ENCODE measurements at places on chromosomes 4 and X. TPM values are rescaled to one million over a fixed set of nuclear protein-coding genes. Genes with fewer than 3 reads are reported as not detected.

The MID2 gene
- 8.7 TPM for total RNA-seq

The TMEM154 gene
- total RNA-seq = 0.13 TPM

The GNRHR gene
- not detected for total RNA-seq

The CLDN2 gene
- 8.3 TPM for total RNA-seq

The FGF2 gene
- 30.0 TPM for total RNA-seq

All from A549 treated with GW870086 at 1 μM for 4 hours (cell line).